PC-9 (cell line): ENCODE measurements at places on chromosomes 5 and 9. TPM values are rescaled to one million over a fixed set of nuclear protein-coding genes. Genes with fewer than 3 reads are reported as not detected.

The TMEM267 gene
- 22.0 and 30.2 TPM in 2 replicates for total RNA-seq

DNA sequence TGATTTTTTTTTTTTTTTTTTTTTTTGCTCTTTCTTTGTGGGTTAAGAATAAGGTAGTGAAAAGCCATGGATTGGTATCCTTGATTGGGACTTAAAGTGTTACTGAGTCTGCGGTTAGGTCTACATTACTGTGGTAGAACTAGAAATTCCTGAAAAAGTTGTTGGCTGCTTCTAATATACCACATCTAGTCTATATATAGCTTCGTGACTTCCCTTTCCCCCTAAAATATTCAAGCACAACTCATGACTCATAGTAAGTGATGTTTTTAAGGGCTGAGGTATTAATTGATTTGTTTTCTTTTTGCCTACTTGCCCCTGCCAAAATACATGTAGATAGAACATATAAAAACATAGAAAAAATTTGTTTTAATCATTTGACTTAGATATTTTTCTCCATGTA, 247.6 kb downstream of the TMEM232 start:
- DNase-seq, result peak; percentile 74

The DOCK8 gene
- total RNA-seq, result 7.5 and 8.1 TPM in 2 replicates

- DNase-seq, result no peak
Measured at GRCh38 chr9:92875373-92875772, 2.5 kb downstream of the ZNF484 start.

The WNK2 gene
- total RNA-seq, result 44.6 and 61.3 TPM in 2 replicates

GRCh38 chr5:87368601-87369000, 44.1 kb downstream of the CCNH start:
- DNase-seq, result no peak

The WDR38 gene
- total RNA-seq, result not detected in 2 replicates
